ENCODE measurements at places on chromosomes 5 and 9.
A peak's percentile ranks its signal among the peaks of the same experiment; 100 is the strongest.

GRCh38 chr5:64865662-64866061 lies 96.9 kb downstream of the CWC27 start:
- H3K4me1 ChIP-seq = peaks cover 7% of the 10 kb centered on the region
- no peak overlapping the region for H3K4me3 ChIP-seq
- no peaks in the 10 kb centered on the region for H3K27me3 ChIP-seq
- no peak for DNase-seq
- no peaks in the 10 kb centered on the region for H3K36me3 ChIP-seq

DNA sequence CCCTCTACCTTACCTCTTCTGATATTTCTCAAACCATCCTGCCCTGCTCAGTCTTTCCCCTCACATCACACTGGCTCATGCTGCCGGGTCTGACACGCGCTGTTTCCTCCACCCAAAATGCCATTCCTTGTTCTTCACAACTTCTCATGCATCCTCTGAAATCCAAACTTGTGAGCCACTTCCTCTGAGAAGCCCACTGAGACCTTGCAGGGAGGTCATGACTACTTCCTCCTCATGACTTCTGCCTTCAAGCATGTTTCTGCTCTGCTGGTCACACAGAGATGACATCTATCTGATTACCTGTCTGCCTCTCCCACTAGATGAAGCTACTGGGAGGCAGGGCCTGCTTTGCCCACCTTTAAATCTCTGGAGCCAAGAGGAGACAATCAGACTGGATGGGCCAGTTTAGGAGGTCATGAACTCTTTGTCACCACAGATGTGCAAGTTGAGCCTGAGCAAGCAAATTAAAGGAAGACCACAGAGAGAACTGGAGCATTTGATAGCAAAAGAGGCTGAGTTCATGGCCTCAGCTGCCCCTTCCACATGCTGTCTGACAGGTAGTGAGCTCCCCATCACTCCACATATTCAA lies 119.8 kb upstream of the TBC1D2 start:
- no peaks in the 10 kb centered on the region for H3K4me1 ChIP-seq
- H3K4me3 ChIP-seq = no peak overlapping the region
- no peaks in the 10 kb centered on the region for H3K27me3 ChIP-seq
- DNase-seq = no peak
- no peak overlapping the region for H3K27ac ChIP-seq

DNA sequence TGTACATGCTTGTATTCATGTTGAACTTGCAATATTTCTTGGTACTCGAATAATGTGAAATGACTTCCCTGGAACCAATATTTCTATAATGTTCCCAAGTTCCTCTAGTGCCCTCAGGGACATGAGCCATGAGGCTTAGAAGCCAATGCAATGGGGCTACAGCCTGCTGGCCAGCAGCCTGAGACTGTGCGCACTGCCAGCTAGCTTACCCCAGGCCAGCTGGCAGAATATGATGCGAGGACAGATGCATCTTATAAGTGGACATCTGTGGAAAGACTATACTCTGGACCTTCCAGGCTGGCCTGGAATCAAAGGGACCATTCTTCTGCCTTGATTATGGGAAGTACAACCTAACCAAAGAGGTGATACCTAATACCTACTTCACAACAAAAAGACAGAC lies 1862.0 kb upstream of the ACO1 start:
- no peaks in the 10 kb centered on the region for H3K4me1 ChIP-seq
- H3K27ac ChIP-seq = no peak overlapping the region
- no peak overlapping the region for H3K4me3 ChIP-seq
- DNase-seq = no peak
- H3K36me3 ChIP-seq = no peaks in the 10 kb centered on the region

DNA sequence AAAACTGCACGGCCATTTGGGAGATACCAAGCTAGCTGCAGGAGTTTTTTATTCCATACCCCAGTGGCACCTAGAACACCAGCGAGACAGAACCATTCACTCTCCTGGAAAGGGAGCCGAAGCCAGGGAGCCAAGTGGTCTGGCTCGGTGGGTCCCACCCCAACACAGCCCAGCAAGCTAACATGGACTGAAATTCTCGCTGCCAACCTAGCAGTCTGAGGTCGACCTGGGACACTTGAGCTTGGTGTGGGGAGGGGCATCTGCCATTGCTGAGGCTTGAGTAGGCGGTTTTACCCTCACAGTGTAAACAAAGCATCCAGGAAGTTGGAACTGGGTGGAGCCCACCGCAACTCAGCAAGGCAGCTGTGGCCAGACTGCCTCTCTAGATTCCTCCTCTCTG lies 108.9 kb upstream of the CHD1 start:
- DNase-seq = peak; percentile 59
- no peaks in the 10 kb centered on the region for H3K36me3 ChIP-seq
- H3K4me3 ChIP-seq = no peak overlapping the region
- H3K4me1 ChIP-seq = no peaks in the 10 kb centered on the region
- H3K27ac ChIP-seq = no peak overlapping the region
- H3K27me3 ChIP-seq = no peaks in the 10 kb centered on the region

Measured in heart left ventricle (tissue), 16 donors.